ENCODE measurements at places on chromosomes 5 and 9. TPM values are rescaled to one million over a fixed set of nuclear protein-coding genes. Genes with fewer than 3 reads are reported as not detected.

GRCh38 chr5:94524841-94525697 lies 93.3 kb downstream of the KIAA0825 start:
- no peak overlapping the region for H3K27ac ChIP-seq
- H3K27me3 ChIP-seq = no peaks in the 10 kb centered on the region
- peak; percentile 22 for DNase-seq
- no peak overlapping the region for H3K4me3 ChIP-seq

Gene CDH9
- total RNA-seq = not detected

DNA sequence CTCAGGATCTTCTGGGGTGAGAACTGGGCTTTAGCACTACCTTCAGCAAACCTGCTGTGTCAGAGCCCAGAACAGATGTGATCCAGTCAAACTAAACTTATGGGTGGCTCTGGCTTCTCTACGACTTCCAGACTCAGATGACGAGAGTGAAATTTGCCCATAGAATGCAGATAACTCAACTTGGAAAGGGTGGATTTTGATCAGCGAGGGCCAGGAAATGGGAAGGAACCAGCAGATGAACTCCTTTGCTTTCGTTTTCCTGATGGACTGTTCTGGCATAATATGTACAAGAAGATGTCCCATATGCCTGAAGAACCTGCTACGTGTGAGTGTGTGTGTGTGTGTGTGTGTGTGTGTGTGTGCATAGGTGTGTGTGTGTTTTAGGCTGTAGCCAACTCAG lies 132.0 kb upstream of the MOCS2 start:
- no peaks in the 10 kb centered on the region for H3K36me3 ChIP-seq
- H3K4me1 ChIP-seq = no peaks in the 10 kb centered on the region
- H3K27ac ChIP-seq = no peak overlapping the region

GRCh38 chr5:4643190-4643589 lies 496.9 kb upstream of the ADAMTS16 start:
- no peaks in the 10 kb centered on the region for H3K36me3 ChIP-seq
- no peak for DNase-seq
- no peaks in the 10 kb centered on the region for H3K4me1 ChIP-seq

DNA sequence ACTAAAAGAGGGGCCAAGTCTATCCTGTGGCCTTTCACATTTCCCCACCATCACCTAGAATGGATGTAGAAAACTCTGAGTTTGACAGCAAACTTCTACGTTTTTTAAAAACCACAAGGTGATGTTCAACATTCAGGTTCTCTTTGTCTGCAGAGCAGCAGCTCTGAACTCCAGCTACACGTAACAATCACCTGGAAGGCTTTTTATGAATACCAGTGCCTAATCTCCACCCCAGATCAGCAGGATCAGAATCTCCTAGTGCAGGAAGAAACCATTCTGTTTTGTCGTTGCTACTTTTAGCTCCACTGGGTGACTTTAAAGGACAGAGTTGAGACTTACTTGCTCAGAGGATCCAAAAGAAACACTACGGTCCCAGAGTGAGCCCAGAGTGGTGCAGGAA lies 44.3 kb downstream of the EPB41L4A start:
- H3K4me3 ChIP-seq = no peak overlapping the region
- no peak overlapping the region for H3K27ac ChIP-seq
- no peak for DNase-seq
- no peaks in the 10 kb centered on the region for H3K36me3 ChIP-seq
- H3K4me1 ChIP-seq = peaks cover 2% of the 10 kb centered on the region

GRCh38 chr5:55993013-55993412 lies 1.8 kb downstream of the IL6ST start:
- no peak for DNase-seq
- H3K27ac ChIP-seq = no peak overlapping the region
- H3K27me3 ChIP-seq = no peaks in the 10 kb centered on the region
- H3K4me3 ChIP-seq = peak overlapping the region; percentile 90

Gene SPINK6
- not detected for total RNA-seq

Gene PCYOX1L
- 8.0 TPM for total RNA-seq

- H3K4me3 ChIP-seq = no peak overlapping the region
- H3K36me3 ChIP-seq = 0 out of 3 replicates have a peak, but pooled peaks cover 4% of the 10 kb centered on the region
- no peak overlapping the region for H3K27ac ChIP-seq
- H3K27me3 ChIP-seq = no peaks in the 10 kb centered on the region
- H3K4me1 ChIP-seq = peaks cover 2% of the 10 kb centered on the region
- no peak for DNase-seq
These were observed 47.2 kb downstream of the RFX3 start for GRCh38 chr9:3478549-3478953.
